ENCODE measurements at places on chromosomes 1 and 21.

GRCh38 chr1:63804829-63805484, 31.1 kb downstream of the ROR1 start:
- no peaks in the 10 kb centered on the region for H3K27me3 ChIP-seq
- no peaks in the 10 kb centered on the region for H3K36me3 ChIP-seq
- H3K4me3 ChIP-seq = no peak overlapping the region
- no peak for DNase-seq
- no peak overlapping the region for H3K27ac ChIP-seq

GRCh38 chr1:20112279-20113000, 6.9 kb downstream of the PLA2G2D start:
- H3K4me1 ChIP-seq = no peaks in the 10 kb centered on the region
- H3K27ac ChIP-seq = no peak overlapping the region
- no peaks in the 10 kb centered on the region for H3K36me3 ChIP-seq
- no peak overlapping the region for H3K4me3 ChIP-seq
- H3K27me3 ChIP-seq = no peaks in the 10 kb centered on the region

- H3K4me1 ChIP-seq = no peaks in the 10 kb centered on the region
- no peaks in the 10 kb centered on the region for H3K27me3 ChIP-seq
- H3K4me3 ChIP-seq = no peak overlapping the region
- no peak for DNase-seq
- H3K36me3 ChIP-seq = no peaks in the 10 kb centered on the region
Observed at GRCh38 chr1:230216896-230217295, 149.9 kb downstream of the GALNT2 start.

GRCh38 chr1:34370748-34371147, 194.0 kb downstream of the C1orf94 start:
- H3K4me3 ChIP-seq = no peak overlapping the region
- no peak overlapping the region for H3K27ac ChIP-seq
- no peaks in the 10 kb centered on the region for H3K36me3 ChIP-seq
- H3K27me3 ChIP-seq = peaks cover 5% of the 10 kb centered on the region

DNA sequence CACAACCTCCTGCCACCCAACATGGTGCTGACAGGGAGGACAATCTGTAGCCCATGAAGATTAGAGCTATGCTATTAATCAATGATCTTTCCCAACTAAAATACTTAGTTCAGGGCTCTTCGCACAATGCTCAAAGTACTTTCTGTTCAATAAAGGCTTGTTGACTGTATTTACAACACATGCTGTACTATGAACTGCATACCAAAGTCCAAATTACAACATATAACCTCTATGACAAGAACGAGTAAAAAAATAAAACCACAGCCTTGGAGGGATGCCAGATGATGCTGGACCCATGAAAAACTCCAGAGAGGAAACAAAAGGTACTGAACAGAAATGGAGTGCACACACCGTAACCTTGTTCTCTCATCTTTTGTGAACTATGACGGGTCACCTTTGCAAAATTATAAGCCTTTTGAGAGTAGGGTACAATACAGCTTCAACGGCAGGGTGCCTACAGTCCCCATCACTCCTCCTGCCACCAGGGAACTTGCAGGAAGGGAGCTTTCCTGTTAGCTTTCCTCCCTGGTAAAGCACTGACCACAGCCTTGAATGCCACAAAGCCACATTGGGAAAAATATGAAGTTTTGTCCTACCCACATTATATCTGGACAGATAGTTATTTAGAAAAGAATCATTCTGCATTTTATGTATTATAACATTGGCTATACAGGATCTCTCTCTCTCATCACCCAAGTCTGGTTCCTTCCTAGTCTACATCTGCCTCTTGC, 175.6 kb downstream of the NRIP1 start:
- H3K27me3 ChIP-seq = no peaks in the 10 kb centered on the region
- no peaks in the 10 kb centered on the region for H3K36me3 ChIP-seq
- peak overlapping the region; percentile 1 for H3K27ac ChIP-seq
- DNase-seq = no peak
- H3K4me3 ChIP-seq = no peak overlapping the region

- no peak for DNase-seq
- H3K4me1 ChIP-seq = no peaks in the 10 kb centered on the region
- no peak overlapping the region for H3K4me3 ChIP-seq
- H3K36me3 ChIP-seq = no peaks in the 10 kb centered on the region
- H3K27ac ChIP-seq = no peak overlapping the region
- H3K27me3 ChIP-seq = no peaks in the 10 kb centered on the region
Observed at GRCh38 chr1:97770376-97770775, 150.5 kb downstream of the DPYD start.

- no peaks in the 10 kb centered on the region for H3K36me3 ChIP-seq
- no peaks in the 10 kb centered on the region for H3K4me1 ChIP-seq
- no peak overlapping the region for H3K27ac ChIP-seq
- H3K27me3 ChIP-seq = no peaks in the 10 kb centered on the region
Observed at GRCh38 chr1:227257964-227258363, 60.3 kb downstream of the CDC42BPA start.

All from breast epithelium (tissue), 4 donors.